ENCODE measurements at places on chromosomes 12 and 14.
A peak's percentile ranks its signal among the peaks of the same experiment; 100 is the strongest.

DNA sequence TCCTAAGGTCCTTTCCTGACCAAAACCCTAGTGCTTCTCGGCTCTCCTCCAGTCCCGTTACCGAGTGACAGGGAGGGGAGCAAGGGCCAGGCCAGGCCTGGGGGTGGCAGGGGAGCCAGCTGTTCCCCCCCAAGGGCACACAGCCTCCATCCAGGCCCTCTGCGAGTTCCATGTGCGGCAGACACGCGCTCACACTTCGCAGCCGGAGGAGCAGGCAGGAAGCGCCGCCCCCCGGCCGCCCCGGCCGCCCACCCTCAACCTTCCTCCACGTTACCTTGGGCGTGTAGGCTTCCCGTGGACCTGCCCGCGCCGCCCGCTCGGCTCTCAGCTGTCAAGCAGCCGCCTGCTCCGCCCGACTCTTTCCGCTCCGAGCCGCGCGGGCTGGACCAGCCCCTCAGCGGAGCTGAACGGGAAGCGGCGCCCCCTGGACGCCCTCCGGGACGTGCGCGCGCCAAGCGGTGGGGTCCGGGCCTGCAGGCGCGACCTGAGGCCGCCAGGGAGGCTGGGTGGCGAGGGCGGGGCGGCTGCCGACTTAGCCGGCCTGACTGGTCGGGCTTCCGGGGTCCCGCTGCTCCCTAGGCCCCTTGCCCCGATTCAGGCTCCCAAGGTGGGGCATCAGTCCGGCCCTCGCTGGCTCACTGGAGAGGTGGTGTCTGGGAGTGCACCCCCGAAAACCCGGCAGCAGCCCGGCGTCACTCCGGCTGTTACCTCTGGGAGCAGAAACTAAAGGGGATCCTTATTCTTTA is at the start of gene CRACR2A:
Gene CRACR2A, minus strand, starts transcription at position 369 of the 746 bp plus-strand sequence. CDS start 56,110 bp downstream, outside the sequence.
- DNase-seq = peak; percentile 81

DNA sequence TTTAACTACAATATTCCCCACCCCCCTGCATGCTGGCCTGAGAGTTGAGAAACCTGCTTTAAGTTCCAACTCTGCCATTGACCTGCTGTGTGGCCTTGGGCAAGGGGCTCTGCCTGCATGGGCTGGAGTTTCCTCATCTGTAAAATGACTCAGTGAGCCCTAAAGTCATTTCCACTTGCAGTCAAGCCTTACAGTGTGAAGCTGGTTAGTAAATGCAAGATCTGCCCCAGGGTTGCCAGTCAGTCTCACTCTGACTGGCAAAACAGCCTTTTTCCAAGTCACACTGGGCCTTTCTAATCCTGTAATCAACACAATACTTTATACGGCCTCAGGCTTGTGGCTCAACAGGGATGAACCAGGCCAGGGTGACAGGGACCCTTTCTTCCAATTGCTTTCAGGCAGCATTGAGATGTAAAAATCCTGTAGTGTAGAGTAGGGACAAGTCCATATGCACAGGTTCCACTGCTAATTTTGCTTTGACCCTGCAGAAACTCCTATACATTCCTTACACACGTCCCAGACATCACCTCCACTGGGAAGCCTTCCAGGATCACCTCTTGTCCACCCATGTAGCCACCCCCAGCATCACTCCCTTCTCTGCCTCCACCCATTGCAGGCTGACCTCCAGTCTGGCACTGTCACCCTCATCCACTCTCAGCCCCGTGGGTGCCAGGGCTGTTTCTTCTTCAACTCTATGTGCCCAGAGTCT is 42.6 kb upstream of the PRIMA1 start:
- DNase-seq = no peak

DNA sequence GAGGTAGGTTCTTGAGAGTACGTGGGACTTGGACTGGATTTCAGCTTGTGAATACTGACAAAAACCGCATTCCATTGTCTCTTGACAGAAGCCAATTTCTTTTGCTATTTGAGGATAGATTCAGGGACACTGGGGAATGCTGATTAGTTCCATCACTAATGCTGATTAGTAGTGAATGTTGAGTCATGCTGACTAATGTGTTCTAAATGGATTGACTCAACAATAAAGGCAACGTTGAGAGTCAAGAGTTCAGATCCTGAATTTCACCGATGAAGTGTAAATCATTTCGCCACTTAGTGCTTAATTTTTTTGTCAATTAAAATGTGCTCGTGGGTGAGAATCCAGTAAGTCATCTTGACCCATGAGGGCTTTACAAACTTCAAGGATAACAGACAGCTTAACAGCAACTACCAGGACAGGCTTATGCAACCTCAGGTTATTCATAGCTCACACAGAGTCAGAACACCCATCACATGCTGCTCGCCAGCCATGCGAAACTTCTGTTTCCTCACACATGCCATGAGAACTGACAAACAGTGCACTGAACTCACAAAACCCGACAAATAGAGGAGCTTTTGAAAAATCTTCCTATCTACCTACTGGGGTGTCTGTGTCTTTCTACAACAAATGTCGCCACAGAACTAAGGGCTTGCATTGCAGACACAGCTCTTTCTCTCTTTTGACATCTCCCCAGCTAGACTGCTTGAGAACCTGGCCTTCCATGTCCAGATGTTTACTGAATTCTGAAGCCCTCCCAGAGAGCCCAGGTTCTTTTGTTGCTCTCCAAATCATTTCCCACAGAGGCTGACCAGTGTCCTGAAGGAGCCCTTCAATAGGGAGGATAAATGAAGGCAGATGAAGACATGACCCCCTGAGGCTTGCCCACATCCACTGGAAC is 316.4 kb downstream of the ZFP36L1 start:
- DNase-seq = peak; percentile 72

GRCh38 chr12:69619050-69619449 is 8.3 kb upstream of the LRRC10 start:
- no peak for DNase-seq

- no peak for DNase-seq
Measured at GRCh38 chr12:1293901-1294300, 300.5 kb downstream of the FBXL14 start.

- DNase-seq = no peak
Measured at GRCh38 chr12:15701206-15701605, 88.0 kb downstream of the EPS8 start.

DNA sequence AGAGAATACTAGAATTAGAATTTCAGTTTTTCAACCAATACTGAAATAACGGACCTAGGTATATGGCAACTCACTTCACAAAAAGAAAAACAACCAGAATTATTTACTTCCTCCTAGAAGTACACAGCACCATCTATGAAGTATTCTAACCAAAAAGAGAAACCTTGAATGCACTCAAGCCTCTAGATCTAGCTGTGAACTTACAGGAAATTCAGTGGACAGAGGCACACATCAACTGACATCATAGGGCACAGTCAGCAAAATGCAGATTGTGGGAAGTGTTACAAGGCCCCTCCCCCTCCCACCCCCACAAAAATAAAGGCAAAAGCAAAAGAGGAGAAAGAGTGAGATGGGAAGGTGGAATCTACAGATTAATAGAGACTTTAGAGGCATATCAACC is 102.4 kb downstream of the TMTC1 start:
- DNase-seq = no peak

- no peak for DNase-seq
Measured at GRCh38 chr14:104031384-104031783, 54.1 kb upstream of the ASPG start.

- DNase-seq = no peak
Measured at GRCh38 chr12:71070416-71071128, 87.2 kb downstream of the TSPAN8 start.

- peak; percentile 68 for DNase-seq
Measured at GRCh38 chr12:52082988-52083637, 3.6 kb downstream of the SMIM41 start.

- no peak for DNase-seq
Measured at GRCh38 chr14:61652526-61653262, 42.6 kb upstream of the HIF1A start.

- no peak for DNase-seq
Measured at GRCh38 chr12:27018037-27018436, 3.9 kb upstream of the TM7SF3 start.

DNA sequence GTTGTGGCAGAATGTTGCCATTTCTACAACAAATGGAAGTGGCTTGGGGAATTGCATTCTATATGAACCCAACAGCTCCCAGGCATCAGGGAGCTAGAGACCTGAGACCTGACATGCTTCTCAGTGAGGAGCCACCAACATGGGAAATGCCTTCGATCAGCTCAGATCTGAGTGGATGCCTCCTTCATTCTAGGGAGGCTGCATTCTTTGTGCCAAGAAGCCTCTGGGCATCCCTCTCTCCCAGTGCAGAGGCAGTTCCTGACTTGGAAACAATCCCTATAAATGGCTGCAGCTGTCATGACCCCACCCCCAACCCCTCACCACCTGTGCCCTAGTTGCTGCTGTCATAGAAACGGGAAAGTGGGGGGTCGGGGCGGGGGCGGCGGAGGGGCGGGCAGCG is 196.3 kb downstream of the PPM1H start:
- DNase-seq = no peak

- DNase-seq = peak; percentile 53
Measured at GRCh38 chr12:13173012-13173932, 23.3 kb upstream of the EMP1 start.

- DNase-seq = no peak
Measured at GRCh38 chr12:44347145-44347544, 511.3 kb downstream of the TMEM117 start.

GRCh38 chr12:118350908-118351559 is 21.7 kb downstream of the TAOK3 start:
- no peak for DNase-seq

DNA sequence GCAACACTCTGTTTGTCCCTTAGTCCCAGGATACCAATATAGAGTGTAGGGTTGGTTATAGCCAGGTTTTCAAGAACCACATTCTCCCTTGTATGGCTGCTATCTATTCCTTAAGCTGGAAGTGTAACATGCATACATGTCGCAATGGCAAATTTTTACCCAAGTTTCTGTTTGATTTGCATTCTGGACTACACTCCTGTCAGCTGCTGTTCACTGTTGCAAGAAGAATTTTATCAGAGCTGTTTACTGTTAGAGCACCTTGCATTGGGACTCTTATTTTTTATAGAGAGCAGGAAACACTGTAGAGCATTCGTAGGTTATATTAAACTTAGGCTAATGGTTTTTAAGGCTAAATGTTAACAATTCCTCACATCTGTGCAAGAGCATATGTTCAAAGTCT is 376.0 kb upstream of the LRFN5 start:
- DNase-seq = no peak

DNA sequence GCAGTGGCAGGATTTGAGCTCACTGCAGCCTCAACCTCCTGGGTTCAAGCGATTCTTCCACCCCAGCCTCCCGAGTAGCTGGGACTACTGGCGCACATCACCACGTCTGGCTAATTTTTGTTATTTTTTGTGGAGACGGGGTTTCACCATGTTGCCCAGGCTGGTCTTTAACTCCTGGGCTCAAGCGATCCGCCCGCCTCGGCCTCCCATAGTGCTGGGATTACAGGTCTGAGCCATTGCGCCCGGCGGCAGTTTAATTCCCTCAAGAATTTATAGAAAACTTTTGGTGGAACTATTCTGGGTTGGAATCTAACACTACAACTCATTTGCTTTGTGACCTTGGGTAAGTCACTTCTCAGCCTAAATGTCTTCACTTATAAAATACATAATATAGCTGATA is 1.8 kb upstream of the SP1 start:
- peak; percentile 38 for DNase-seq

- DNase-seq = no peak
Measured at GRCh38 chr12:77042833-77043232, 22.5 kb downstream of the E2F7 start.

- DNase-seq = no peak
Measured at GRCh38 chr12:94806617-94807016, 156.3 kb upstream of the TMCC3 start.

DNA sequence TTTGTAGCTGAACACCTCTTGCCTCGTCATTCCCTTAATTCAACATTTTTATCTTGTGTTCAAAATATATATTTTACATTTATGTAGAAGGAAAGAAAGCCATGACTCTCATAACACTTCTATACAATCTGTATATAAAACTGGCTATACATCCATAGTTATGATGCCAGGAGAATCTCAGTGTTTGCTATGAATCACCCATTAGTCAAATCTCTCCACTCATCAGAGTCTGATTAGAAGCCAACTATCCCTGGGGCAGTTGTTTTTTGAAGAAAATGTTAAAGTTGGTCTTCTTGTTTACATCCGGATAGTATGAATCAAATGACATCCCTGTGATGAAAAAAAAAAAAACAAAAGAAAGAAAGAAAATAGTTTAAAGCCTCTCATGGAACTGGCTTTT is 503.9 kb downstream of the NELL2 start:
- DNase-seq = no peak

- no peak for DNase-seq
Measured at GRCh38 chr14:61418746-61419145, 97.4 kb downstream of the PRKCH start.

- no peak for DNase-seq
Measured at GRCh38 chr12:52521568-52522266, 1.5 kb upstream of the KRT5 start.

GRCh38 chr14:100119251-100119650 is 40.2 kb downstream of the DEGS2 start:
- DNase-seq = no peak

- DNase-seq = no peak
Measured at GRCh38 chr14:94356379-94357056, 31.9 kb downstream of the SERPINA1 start.

GRCh38 chr14:22657861-22658260 is 13.7 kb upstream of the OR6J1 start:
- no peak for DNase-seq

DNA sequence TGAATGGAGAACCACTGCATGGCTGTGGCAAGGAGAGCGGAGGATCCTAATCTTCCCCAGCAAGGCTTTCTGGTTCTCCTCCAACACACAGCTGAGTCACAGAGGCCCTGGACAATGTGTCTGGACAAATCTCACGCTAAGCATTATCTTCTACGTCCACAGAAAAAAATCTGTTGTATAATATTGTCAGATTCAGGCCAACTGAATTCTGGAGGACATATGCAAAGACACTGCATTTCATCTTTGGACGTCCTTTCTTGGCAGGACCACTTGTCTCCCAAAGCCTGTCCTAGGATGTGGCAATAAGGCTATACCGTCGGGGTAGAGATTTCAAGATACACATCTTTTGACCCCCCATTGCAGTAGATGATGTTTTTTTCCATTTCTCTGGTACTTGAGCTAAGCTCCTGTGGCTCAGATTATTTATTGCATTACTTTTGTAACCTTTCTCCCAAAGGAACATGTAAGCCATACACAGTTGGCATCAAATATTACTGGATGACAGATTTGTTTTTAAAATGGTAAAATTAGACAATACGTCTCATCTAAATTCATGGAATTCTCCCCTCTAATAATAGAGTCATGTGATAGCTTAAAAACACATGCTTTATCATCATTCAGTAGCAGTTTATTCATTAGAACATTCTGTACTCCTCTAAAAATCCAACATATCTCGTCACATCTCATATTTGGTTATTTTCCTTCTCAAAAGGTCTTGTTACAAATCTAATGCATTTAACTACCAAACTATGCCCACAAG is 19.4 kb downstream of the LMO3 start:
- no peak for DNase-seq

GRCh38 chr12:29492891-29493290 is 4.6 kb downstream of the OVCH1 start:
- DNase-seq = no peak

- no peak for DNase-seq
Measured at GRCh38 chr14:102424923-102425322, 62.2 kb downstream of the TECPR2 start.

Data from lower lobe of right lung (tissue), 2 donors.